ENCODE measurements at places on chromosomes 1 and 21.
A peak's percentile ranks its signal among the peaks of the same experiment; 100 is the strongest.

DNA sequence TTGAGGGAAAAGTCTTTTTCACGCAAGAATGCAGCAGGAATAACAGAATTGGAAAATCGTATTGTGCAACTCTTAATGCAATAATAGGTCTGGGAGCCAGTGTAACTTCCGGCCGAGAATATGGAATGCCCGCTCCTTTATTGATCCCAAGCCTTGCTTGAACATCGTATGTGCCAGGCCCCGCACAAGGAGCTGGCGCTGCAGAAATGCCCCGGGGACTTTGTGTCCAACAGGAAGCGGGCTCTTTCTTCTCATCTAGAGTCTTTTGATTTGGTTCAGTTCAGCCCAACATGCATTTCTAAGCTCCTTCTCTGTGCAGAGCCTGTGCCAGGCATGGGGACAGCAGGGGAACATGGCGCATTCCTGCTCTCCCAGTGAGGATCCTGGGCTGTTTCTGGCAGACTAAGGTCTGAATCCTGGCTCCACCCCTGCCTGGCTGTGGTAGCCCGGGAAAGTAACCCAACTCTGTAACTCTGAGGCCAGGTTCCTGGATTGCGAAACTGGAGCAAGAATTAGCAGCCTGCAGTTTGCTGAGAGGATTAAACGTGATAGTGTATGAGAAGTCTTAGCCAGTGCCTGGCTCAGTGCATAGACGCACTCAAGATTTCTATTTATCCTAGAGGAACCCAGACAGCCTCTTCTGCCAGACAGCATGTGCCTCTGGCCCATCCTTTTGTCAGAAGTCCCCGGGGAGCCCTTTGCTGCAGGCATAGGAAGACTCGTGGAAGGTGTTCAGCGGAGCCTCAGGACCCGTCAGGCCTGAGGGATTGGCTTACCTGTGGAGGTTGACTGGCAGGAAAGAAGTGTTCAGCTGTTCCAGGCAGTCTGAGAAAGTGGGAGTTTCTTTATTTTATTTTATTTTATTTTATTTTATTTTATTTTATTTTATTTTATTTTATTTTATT is 987 bp upstream of the CDCP2 start:
- peak; percentile 80 for DNase-seq

GRCh38 chr1:59079434-59080140 is 217.3 kb upstream of the FGGY start:
- no peak for DNase-seq

GRCh38 chr1:201791051-201791778 is 37.7 kb upstream of the IPO9 start:
- peak; percentile 76 for DNase-seq

GRCh38 chr1:183281039-183281438 is 95.0 kb downstream of the LAMC2 start:
- DNase-seq: peak; percentile 64

GRCh38 chr1:66503841-66504470 is 30.0 kb upstream of the SGIP1 start:
- peak; percentile 82 for DNase-seq

GRCh38 chr1:212655668-212656440 is 43.8 kb downstream of the BATF3 start:
- peak; percentile 63 for DNase-seq

DNA sequence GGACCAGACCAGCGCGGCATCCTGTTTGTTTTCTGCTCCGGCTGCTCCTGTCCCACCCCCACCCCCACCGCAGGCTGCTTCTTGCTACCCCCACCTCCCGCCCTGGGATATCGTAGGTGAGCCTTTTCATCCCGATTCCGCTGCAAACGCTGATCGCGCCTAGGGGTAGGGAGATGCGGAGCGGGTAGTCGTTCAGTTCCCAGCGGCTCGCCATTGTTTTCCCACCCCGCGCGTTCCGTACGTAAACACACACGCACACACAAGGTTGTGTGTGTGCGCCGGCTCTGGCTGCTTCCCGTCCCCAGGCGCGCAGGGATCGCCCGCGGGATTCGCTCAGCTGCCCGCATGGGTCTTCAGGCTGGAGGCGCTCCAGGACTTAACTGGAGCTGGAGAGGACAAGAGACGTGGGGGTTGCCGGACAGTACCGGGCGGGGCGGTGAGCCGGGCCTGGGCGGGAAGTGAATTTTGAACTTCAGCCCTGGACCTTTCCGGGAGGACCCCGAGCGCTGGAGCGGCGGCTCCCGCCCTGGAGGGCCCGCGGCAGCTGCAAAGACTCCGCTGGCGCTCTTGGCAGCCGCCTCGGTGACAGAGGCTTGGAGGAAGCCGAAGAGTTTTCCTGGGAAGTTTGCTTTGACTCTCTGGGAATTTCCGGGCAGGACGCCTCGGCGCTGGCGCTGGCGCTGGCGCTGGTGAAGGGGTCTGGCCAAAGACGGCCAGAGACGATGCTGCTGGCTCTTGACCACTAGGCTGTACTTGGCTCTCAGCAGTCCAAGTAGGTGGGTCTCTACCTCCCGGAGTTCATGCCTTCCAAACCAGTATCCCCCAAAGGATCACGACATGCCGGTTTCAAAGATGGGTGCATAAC is 1.6 kb downstream of the SOX13 start:
- peak; percentile 75 for DNase-seq

- DNase-seq: peak; percentile 70
Observed at GRCh38 chr1:201763455-201764140, 65.4 kb upstream of the IPO9 start.

- peak; percentile 84 for DNase-seq
Observed at GRCh38 chr1:23384312-23385058, 14.8 kb upstream of the ZNF436 start.

- DNase-seq: no peak
Observed at GRCh38 chr1:194045416-194045815, 859.0 kb upstream of the B3GALT2 start.

DNA sequence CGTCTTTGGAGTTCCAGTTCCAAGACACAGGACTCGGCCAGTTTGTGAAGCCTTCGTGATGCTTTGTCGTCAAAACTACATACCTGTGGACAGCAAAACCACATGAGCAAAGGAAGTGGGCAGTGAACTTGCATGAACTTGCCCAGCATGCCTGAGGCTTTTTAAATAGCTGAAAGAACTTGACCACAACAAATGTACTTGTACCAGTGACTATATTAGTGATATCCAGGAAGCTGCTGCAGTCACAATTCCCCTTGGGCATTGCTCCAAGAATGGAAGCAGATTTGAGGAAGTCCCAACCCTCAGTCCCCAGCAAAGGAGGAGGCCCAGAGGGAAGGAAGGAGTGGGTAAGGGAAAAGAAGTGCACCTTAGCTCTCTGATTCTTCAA is 2.6 kb downstream of the FUCA1 start:
- peak; percentile 11 for DNase-seq

DNA sequence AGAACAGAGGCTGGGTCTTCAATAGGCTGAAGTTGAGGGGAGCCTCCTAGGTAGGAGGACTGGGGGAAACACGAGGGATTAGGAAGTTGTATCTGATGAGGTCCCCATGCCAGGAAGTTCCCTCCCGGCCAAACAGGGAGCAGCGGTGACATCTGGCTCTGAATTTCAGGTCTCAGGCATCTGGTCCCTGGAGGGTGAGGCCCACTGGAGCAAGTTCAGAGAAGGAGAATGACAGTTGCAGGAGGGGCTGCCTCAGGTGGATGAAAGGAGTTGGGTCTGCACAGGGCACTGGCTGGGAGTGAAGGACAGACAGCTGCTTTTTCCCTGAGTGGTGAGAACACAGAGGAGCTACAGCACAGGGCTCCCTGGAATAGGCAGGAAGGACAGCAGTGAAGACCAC is 9.1 kb downstream of the TMEM9 start:
- DNase-seq: no peak

DNA sequence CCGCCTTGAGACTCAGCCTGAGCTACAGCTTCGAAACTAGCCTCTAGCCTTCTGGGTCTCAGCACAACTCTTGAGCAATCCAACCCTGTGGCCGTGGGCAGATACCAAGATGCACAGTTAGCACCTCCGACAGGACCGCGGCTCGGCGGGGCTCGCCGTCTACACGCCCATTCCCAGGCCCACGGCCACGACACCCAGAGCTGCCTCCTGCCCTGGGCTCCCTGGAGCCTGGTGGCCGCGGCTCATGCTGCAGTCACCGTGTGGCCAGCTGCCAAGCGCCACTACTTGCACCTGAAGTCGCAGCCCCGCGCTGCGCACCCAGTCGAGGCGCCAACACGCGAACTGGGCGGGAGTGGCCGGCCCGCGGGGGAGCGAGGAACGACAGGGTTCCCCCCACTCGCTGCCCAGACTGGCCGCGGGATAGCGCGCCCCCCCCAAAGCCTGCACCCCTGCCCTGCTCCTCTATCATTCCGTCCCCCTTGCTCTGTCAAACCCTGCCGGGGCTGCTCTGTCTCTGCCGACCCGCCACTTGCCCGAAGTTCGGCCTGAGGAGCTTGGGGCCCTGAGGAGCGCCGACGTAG is 729 bp upstream of the CDCA8 start:
- DNase-seq: peak; percentile 76

- DNase-seq: no peak
Observed at GRCh38 chr1:8395433-8395866, 77.5 kb downstream of the SLC45A1 start.

DNA sequence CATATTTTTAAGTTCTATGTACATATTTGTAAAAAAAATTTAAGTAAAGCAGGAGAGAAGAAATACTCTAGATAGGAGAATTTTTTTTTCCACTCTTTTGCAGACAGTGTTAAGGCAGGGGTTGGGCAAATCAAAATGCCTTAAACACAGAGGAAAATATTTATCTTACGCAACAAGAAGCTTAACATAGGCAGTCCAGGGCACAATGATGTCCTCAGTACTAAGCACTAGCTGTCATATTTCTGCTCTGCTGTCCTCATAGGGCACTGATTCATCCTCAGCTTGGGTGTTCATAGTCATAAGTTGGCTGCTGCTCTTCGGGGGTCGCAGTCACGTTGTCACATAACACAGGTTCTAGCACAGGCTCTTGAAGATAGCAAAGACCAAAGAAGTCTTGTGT is 247.4 kb downstream of the PTBP2 start:
- DNase-seq: peak; percentile 49

- DNase-seq: no peak
Observed at GRCh38 chr1:35692317-35692716, 26.4 kb downstream of the C1orf216 start.

DNA sequence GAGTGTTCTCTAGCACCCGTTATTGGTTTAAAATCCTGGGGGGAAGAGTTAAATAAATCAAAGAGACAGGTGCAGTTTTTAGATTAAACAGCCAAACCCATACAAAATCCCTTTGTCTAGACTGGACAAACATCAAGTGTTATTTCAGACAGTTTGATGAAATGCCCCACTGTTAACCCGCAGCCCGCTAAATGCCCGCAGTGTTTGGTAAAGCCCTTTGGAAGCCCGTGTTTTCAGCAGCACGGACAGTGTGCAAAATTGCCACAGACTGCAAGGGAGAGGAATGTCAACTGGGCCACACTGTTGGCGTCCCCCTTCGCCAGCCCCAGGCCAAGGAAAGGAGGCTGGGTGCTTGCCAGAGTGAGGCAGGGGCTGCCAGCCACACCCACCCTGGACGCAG is 26.6 kb downstream of the AJAP1 start:
- no peak for DNase-seq

DNA sequence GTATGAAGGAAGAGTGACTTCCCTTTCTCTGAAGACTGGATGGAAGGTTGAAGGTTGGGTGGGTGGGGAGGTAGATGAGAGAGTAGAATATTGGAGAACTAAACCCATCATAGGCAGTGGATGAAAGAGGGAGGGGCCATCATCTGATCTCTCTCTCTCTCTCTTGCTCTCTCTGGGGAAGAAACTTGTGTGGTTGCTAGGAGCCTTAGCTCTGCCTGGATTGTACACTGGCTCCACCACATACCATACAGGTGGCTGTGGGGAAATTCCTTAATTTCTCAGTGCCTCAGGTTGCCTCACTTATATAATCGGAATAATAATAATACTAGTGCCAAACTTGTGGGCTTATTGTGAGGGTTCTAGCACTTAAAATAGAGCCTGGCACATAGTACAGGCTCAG is 9.5 kb downstream of the XCL1 start:
- no peak for DNase-seq

DNA sequence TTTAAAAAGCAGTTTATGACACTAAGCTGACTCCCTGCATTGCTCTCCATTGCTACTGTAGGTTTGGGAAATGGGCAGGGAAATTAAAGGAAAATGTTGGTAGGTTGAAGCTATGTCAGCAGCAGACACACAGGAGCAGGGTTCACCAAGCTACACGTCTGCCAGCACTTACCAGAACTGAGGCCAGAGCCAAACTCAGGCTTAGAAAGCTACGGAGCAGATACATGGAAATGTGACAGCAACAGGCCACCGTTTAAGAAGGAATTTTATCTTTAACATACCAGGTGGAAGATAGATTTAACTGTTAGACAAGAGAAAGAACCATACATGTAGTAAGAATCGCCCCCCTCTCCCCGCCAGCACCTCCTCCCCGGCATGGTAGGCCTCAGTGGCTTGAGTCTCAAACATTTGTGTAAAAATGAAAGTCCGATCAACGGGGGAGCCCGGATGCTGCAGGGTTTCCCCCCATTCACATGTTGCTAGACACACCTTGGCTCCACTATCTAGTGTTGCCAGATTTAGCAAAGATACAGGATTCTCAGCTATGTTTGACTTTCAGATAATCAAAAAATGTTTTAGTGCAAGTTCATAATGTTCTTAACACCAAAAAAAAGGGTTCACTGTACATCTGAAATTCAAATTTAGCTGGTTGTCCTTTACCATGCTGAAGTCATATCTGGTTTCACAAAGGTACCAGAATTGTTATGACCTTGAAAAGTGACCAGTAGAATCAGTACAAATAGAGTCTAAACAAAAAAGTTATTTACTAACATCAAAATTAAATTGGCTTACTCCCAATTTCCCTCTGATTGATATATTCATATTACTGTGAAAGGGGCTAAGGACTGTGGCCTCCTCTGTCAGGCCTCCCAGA is 6.7 kb downstream of the OR2T11 start:
- DNase-seq: no peak

DNA sequence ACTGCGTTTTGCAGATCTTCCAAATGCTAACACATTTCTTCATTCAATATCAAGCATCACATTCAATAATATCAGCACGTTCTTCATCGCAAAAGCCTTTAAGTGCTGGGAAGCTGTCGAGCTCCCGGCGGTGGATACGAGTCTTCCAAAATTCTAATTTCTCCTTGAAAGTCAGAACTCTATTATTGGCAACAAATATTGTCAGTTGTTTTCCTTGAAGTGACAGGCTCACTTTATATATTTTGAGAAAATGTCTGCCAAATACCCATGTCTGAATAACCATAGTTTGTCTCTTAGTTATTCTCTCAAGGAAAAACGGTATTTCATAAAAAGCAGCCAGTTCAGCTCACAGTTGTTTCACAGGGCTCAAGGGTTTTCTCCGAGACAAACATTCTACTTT is 226.2 kb upstream of the C1orf174 start:
- no peak for DNase-seq

DNA sequence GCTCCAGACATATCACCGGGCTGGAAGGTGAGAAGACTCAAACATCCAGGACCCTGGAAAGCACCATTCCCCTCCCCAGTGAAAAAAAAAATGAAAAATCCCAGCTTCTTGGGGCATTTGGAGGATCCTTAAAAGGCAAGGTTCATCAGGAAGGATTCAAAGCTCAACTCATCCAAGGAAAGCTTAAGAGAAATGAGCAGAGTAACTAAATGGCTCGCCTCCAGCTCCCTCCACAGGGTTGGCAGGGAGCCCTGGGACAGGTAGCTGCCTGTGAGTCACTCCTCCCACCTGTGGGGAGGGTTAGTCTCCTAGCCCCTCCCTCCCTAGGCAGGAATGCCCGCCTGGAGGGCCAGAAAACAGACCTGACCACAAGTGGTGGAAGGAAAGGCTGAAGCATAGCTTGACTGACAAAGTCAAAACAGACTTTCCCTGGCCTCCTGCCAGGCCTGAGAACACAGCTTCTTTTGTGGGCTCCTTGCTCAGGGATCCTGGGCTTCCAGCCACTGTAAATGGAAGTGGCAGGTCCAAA is 712 bp upstream of the LAMB3 start:
- DNase-seq: peak; percentile 39

- DNase-seq: no peak
Observed at GRCh38 chr1:21865943-21866706, 54.1 kb downstream of the LDLRAD2 start.
